ENCODE measurements at places on chromosomes 12 and 14.

DNA sequence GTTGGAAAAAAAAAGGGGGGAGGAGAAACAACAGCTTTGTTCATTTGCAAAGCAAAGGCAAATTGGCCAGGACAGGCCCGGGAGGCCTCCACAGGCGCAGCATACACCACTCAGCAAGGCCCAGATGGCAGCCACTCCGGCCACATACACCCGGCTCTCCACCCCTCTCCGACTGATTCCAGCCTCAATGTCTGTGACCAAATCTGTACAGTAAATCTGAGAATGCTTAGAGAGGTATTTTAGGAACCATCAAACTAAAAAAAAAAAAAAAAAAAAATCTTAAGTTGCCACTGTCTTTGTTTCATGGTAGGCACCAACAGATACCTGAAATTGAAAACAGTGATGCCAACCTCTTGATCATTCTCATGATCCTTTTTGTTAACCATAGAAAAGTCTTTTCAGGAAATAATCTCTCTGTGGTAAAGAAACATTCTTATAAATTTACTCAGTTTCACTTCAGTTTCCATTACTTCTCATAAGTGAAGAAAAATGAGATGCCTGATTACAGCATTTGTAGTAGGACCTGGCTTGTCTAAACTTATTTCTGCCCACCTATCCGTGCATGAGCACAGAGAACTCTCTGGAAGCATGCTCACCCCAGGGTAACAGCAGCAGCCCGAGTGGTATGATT lies 20.2 kb downstream of the VPS37B start:
- DNase-seq = no peak

GRCh38 chr14:53842938-53843337 lies 113.7 kb downstream of the BMP4 start:
- DNase-seq = no peak

DNA sequence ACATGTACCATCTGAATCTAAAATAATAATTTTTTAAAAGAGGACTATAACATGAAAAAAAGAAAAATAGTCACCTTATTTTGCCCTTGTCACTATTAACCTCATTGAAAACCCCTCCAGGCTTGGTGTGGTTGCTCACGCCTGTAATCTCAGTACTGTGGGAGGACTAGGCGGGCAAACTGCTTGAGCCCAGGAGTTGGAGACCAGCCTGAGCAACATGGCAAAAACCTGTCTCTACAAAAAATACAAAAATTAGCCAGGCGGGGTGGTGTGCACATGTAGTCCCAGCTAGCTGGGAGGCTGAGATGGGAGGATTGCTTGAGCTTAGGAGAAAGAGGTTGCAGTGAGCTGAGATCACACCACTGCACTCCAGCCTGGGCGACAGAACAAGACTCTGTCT lies 126.3 kb upstream of the KRAS start:
- no peak for DNase-seq

DNA sequence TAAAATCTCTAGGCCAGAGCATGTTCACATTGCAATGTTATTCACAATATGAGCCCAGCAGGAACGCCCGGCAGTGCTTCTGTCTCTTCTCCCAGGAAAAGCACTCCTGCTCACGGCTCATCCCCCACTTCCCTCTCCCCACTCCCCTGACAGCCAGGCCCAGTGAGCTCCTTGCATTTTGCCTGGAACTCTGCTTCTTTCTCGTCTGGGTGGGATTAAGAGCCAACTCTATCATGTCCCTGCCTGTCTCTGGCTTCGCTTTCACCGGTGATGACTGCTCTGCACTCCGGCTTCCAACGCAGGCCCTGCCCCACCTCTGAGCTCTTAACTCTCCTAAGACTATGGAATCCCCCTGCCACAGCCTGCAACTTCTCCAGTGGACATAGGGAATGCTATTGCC lies 2.5 kb downstream of the PLEK2 start:
- no peak for DNase-seq

- no peak for DNase-seq
Observed at GRCh38 chr12:131796754-131797587, 31.2 kb upstream of the MMP17 start.

- no peak for DNase-seq
Observed at GRCh38 chr12:29566441-29566840, 69.0 kb upstream of the OVCH1 start.

GRCh38 chr14:96122496-96122895 lies 82.1 kb upstream of the BDKRB2 start:
- DNase-seq = peak; percentile 93

DNA sequence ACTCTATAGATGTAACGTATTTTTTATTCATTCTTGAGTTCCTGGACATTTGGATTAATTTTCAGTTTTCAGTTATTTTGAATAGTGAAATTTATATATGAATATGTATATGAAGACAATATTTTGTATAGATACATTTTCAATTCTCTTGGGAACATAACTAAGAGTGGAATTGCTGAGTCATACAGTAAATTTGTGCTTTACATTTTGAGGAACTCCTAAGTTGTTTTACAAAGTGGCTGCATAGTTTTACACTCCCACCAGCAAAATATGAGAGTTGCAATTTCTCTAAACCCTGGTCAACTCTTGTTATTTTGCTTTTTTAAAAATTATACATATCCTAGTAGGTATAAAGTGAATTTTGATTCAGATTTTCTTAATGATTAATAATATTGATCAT lies 1838.6 kb upstream of the SEL1L start:
- no peak for DNase-seq

- peak; percentile 51 for DNase-seq
Observed at GRCh38 chr12:19288603-19289244, 150.6 kb upstream of the AEBP2 start.

DNA sequence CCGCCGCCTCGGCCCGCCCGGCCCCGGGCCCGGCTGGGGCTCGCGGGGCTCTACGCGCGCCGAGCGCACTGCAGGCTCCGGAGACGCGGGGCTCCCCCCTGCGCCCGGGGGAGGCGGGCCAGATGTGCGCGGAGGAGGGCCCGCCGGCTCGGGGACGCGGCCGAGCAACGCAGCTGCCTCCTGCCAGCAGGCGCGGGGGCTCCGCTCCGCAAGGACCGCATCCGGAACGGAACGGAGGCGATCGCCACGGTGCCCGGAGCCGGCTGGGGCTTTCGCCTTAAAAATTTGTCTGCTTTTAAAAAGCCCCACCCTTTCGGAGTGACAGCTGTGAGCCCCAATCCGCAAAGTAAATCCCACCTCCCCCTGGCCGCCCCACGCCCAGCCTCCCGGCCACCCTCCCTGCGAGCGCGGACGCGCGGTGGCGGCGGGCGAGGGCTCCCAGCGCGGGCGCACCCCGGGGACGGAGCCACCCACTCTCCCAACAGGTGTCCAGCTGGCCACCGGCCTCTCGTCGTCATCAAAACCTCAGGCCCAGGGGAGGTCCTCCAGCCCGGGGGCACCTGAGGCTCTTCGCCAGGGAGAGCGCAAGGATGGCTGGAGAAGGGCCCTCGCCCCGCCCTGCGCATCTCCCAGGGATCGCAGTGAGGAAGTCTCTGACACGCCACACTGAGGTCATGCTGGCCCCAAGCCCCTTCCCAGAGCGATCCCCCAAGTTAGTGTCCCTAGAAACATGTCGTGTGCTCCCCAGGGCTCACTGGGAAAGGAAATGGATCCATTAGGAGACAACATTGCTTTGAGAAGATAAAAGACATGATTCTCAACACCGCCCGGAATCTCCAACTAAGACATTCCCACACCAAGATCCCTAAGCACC lies at the start of gene TMEM132D:
Gene TMEM132D (minus strand): TSS at position 70 of the 874 bp plus-strand sequence.
- no peak for DNase-seq

- no peak for DNase-seq
Observed at GRCh38 chr12:102806110-102806509, 110.9 kb downstream of the PAH start.

- no peak for DNase-seq
Observed at GRCh38 chr12:130086797-130087196, 75.5 kb upstream of the FZD10 start.

DNA sequence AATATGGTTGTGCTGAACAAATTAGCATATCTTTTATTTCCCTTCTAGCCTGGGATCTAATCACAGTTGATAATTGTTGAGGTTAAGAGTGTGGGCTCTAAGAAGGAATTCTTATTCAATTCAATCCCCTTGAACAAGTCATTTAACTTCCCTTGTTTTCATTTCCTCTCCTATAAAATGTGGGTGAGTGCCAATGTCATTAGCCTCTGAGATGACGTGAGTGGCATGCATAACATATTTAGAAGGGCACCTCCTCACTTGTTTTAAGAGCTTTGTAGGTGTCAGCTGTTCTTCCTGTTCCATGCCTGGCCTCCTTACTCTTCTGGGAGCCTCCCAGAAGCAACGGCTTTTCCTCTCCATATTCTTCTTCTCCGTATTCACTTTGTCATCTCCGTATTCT lies 155.4 kb upstream of the NEDD1 start:
- no peak for DNase-seq

GRCh38 chr12:78494911-78495310 lies 369.7 kb upstream of the SYT1 start:
- peak; percentile 3 for DNase-seq

DNA sequence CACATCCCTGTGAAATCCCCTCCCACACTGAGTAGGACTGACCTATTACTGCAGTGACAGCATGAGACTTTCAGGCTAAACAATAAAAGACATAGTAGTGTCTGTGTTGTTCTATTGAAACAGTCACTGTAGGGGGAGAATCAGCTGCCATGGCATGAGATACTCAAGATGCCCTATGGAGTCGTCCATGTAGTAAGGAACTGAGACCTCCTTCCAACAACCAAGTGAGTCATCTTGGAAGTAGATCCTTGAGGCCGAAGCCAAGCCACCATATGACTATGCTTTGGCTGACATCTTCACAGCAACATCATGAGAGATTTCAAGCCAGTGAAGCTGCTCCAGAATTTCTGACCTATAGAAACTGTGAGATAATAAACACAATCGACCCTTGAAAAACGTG lies 12.1 kb upstream of the LRP6 start:
- DNase-seq = peak; percentile 74
